Eye (tissue), 1 donor: ENCODE measurements at places on chromosomes 7 and 10.

GRCh38 chr7:8499128-8499527 lies 65.7 kb downstream of the NXPH1 start:
- no peak for DNase-seq

DNA sequence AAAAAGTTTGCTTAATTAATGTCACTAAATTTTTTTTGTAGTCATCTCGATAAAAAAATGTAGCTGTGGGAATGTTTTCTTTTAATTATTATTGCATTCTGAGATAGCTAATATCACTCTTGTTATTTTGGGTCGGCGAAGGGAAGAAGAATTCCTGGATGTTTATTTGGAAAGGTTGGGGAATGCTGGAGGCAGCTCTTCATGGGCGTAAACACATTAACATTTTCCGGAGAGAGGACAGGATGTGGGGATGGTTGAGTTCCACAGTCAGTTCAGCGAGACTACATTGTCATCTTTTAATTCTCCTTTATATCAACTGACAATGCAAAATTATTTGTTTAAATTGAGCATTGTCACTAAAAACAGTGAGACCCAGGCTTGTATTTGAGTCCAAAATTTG lies 72.5 kb downstream of the RAMP3 start:
- no peak for DNase-seq

DNA sequence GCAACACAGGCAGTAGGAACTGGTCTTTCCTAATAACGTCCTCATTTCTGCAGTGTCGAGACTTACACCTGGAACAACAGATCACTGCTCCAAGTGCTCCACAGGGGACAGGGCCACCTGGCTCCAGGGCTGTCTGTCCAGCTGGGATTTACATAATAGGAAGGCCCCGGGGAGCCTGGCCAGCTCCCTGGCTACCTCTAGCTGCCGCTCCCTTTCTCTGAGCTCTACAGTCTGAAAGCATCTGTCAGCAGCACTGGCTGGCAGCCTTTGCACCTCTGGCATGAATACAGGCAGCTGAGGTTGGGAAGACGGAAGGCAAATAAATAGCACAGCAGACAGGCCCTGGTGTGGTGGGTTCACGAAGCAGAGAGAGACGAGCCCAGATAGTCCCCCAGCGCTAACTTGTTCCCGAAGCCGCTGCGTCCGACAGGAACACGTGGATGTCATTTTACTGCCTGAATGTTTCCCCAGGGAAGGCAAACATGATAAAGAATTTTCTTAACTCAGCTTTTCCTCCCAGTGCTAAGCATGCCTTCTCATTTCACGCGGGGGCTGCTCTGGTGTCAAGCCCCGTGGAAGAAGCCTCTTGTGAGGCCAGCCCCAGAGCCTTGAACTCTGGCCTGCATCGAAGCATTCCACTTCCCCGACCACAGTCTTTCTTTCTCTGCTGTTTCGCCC lies 105.4 kb downstream of the ITIH5 start:
- DNase-seq = peak; percentile 63

DNA sequence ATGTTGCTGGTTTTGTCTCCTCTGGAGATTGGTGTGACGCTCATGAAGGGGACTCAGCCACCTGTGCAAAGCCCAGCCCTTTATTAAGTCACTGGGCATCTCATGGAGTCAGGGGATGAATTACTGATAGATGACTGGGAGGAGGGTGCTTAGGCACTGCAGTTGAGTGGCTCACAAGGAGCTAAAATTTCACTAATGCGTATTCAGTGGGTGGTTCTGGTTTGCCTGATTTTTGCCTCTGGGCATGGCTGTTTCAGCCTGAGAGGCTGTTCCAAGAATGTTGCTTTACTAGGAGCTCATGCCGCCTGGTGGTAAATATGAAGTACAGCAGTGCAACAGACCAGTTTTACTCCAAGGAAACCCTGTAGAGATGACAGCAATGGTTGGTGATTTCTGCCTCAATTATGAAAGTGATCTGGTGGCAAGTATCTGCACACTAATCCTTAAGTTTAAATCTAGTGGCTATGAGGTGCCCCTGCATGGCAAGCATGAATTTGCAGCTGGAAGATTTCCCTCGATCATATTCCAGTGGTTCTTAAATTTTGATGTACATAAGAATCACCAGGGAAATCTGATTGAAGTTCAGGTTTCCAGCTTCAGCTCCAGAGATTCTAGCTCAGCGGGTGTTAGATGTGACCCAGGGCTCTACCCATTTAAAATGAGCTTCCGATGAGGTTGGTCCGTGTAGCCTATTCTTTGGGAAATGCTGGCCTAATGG lies 19.9 kb downstream of the ACTA2 start:
- peak; percentile 85 for DNase-seq

DNA sequence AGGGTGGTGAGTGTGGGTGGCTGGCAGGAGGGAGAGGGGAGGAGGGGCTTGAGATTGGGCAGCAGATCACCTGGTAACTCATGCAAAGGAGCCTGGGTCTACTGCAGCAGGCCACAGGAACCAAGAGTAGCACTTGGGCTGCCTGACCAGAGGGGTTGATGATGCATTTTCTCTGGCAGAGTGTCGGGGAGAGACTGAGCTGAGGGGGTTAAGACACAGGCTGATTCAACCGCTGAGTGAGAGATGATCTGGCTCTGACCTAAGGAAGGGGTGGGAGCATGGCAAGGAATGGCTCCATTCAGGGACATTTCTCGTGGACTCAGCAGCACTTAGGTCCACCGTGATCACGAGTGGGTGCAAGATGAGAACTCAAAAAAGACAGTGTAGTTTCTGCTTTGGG lies 115.5 kb upstream of the STK17A start:
- DNase-seq = no peak

DNA sequence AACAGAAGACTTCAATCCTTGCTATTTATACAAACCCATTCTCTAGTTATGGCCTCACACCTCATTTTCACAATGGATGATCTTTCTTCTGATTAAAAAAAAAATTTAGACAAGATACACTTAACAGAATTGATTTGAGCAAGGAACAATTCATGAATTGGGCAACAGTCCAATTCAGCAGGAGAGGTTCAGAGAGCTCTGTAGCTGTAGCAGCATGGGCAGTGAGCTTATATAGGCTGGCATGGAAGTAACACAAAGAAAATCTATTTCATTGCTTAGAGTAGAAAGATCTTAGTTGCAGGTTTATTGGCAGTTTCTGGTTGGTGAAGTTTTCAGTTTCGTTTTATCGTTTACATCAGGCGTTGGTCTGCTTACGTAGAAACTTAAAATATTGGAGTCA lies 23.0 kb upstream of the LRGUK start:
- peak; percentile 5 for DNase-seq

DNA sequence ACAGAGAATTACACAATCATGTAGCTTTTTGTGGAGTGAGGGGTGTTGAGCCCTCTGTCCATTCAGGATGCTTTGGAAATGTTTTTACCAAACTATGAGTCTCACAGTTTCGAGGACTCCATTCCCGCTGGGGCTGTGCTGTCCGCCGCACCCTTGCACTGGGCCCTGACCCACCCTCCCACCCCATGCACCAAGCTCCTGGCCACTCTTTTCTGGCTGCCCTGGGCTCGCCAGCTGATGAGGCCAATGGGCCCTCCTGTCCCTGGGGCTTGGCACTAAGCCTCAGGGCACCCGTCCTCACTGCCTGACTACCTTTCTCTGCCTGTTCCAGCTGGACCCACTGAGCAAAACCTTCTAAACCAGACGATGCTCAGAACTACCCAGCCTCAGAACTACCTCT lies 332.1 kb downstream of the PTPRN2 start:
- no peak for DNase-seq

GRCh38 chr10:125976960-125977605 lies 80.7 kb downstream of the FANK1 start:
- no peak for DNase-seq

- DNase-seq = no peak
Observed at GRCh38 chr10:46236941-46237681, 49.7 kb upstream of the ANTXRL start.

GRCh38 chr10:29879862-29880261 lies 179.5 kb downstream of the JCAD start:
- no peak for DNase-seq

GRCh38 chr7:43761938-43762692 lies 3.6 kb downstream of the BLVRA start:
- no peak for DNase-seq

DNA sequence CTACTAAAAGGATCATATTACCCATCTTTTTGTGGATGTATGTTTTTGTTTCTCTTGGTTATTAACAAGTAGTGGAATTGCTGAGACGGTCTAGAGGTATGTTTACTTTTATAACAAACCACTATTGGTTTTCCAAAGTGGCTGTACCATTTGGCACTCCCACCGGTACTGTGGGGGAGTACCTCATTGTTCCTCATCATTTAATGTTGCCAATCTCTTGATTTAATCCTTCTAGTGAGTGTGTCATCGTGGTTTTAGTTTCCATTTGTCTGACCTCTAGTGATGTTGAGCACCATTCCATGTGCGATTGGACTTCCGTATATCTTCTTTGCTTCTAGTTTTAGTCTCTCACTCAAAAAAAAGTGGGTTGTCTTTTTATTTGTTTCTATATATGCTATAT lies 50.4 kb downstream of the RBM33 start:
- DNase-seq = no peak

DNA sequence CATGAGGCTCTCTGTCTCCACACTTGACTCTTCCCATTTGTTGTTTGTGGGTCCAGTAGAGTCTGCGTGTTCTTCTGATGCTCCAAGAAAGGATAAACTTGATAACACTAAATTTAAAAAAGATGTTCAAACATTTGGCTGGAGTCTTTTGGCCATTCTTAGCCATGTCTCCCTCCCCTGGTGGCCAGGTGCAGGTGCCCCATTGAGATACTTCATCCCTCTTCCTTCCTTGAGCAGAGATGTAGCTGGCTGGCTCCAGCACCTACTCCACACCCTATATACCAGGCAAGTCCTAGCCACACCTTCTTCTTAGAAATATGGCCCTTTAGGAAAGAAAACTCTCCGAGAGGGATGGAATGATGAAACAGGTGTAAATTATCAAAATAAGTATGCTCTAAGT lies 103.2 kb upstream of the GJD4 start:
- DNase-seq = no peak

- no peak for DNase-seq
Observed at GRCh38 chr7:70448312-70448906, 683.5 kb upstream of the GALNT17 start.

DNA sequence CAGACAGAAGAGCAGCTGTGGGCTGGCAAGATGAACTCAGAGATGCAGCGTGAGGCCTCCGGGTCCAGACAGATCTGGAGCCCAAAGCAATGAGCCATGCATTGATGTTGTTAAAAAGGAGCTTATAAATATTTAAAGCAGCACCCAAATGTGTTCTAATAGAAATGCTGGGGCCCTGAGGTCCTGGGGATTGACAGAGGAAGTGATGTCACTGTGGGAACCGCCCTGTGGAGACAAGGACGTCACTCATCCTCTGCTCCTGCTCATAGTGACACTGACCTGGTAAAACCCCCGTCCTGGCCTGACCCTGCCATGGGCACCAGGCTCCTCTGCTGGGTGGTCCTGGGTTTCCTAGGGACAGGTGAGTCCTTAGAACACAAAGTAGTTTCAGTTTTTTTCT lies 197.0 kb upstream of the PRSS58 start:
- no peak for DNase-seq

DNA sequence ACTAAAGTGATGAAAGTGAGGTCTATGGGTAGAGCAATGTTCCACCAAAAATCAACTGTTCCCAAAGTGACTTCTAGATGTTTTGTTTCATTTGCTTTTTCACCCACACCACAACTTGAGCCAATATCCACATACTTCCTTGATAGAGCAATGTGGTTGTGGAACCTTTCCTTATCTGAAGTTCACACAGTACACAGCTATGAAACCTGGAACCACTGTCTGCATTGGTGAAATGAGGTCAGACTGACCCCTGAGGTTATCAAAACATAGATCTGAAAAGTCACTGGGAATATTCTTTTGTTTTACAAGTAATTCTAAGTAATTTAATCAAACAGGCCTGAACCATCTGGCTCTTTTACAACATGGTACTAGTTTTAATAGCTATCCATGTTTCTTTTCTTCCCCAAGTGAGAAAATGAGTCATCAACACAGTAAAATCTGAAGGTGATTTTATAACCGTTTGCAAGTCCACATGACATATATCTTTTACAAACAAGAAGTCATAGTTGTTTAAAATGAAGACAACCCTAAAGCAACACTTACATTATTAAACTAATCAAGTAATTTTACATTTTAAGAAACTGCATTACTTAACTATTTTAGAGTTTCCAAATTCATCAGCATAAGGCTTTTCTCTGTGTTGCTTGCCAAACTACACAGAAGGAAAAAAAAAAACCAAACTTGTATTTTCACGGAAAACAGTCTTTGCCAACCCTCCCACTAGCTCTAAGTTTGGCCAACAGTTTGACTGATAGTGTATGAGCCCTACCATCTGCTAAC lies 80.3 kb downstream of the LRRC17 start:
- DNase-seq = peak; percentile 31

DNA sequence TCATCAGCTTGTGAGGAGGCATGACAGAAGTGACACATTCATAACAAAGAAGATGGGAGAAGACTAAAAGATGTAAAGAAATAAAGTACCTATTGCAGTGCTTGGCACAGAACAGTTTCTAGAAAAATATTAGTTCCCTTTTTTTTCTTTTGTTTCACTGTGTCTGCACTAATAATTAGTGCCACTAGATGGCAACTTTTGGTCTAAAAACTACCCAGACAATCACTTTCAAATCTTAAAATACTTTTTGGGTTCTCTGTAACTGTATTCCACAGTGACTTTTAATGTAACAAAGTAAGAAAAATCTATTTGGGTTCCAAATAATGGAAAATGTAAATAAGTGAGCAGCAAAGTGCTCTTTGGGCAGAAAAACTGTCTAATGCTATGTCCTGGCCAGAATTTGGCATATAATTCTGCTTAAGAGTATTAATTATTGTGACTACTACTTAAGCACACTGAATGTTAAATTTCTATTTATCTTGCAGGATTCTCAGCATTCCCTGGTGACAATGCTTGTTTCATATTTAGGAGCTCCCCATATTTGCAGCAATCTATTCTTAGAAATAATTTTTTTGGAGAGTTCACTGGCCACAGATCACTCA lies 134.8 kb upstream of the KIF5B start:
- DNase-seq = peak; percentile 79

DNA sequence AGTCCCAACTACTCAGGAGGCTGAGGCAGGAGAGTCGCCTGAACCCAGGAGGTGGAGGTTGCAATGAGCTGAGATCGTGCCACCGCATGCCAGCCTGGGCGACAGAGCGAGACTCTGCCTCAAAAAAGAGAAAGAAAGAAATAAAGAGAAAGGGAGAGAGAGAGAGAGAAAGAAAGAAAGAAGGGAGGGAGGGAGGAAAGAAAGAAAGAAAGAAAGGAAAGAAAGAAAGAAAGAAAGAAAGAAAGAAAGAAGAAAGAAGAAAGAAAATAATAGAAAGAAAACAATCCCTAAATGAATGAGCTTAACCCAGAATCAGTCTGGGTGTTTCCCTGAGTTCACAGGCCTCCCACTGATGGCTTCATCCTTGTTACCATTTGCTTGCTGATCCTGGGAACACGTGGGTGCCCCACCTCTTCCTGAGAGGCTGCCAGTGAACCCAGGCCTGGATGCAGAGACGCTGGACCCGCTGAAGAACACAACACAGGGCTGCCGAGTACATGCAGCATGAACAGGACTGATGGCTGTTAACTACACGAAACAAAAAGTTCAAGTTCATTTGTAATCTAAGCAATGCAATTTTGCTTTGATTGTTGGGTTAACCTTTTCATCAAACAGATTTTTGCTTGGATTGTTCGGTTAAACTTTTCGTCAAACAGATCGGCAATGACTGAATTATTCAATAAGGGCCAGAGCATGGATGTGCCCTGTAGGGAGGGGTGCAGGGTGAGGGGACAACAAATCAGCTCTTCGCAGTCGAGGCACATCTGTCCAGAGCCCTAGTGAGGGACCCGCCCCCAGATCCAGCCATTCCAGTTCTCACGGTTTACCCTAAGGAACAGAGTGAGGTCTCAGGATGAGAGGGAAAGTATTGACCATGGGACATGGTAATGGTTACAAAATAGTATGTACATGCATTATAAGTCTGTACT lies 11.5 kb downstream of the NPFFR1 start:
- DNase-seq = no peak
